ENCODE measurements at places on chromosomes 11 and 22. TPM values are rescaled to one million over a fixed set of nuclear protein-coding genes. Genes with fewer than 3 reads are reported as not detected.

- H3K4me3 ChIP-seq: no peak overlapping the region
- no peak for DNase-seq
- no peaks in the 10 kb centered on the region for H3K27me3 ChIP-seq
- H3K27ac ChIP-seq: no peak overlapping the region
- H3K36me3 ChIP-seq: no peaks in the 10 kb centered on the region
- H3K4me1 ChIP-seq: peaks cover 30% of the 10 kb centered on the region
These were observed 2.4 kb upstream of the CTSD start for GRCh38 chr11:1765871-1766718.

- H3K27me3 ChIP-seq: no peaks in the 10 kb centered on the region
- H3K36me3 ChIP-seq: no peaks in the 10 kb centered on the region
- no peak overlapping the region for H3K4me3 ChIP-seq
- H3K27ac ChIP-seq: no peak overlapping the region
These were observed 50.3 kb downstream of the ISX start for GRCh38 chr22:35116269-35116668.

GRCh38 chr22:48431014-48431413 lies 1396.7 kb downstream of the BRD1 start:
- peaks cover 40% of the 10 kb centered on the region for H3K27me3 ChIP-seq
- H3K4me3 ChIP-seq: no peak overlapping the region
- H3K4me1 ChIP-seq: no peaks in the 10 kb centered on the region
- no peaks in the 10 kb centered on the region for H3K36me3 ChIP-seq

- H3K27me3 ChIP-seq: peaks cover 61% of the 10 kb centered on the region
- H3K36me3 ChIP-seq: no peaks in the 10 kb centered on the region
- H3K27ac ChIP-seq: no peak overlapping the region
- H3K4me1 ChIP-seq: peaks cover 15% of the 10 kb centered on the region
These were observed 825 bp downstream of the SLC1A2 start for GRCh38 chr11:35418282-35419183.

TTC17 gene
- total RNA-seq: 33.8 TPM

RFPL3 gene
- total RNA-seq: not detected

APOBEC3H gene
- not detected for total RNA-seq

Measured in heart right ventricle (tissue), 16 donors.